ENCODE measurements at places on chromosomes 5 and 9.

DNA sequence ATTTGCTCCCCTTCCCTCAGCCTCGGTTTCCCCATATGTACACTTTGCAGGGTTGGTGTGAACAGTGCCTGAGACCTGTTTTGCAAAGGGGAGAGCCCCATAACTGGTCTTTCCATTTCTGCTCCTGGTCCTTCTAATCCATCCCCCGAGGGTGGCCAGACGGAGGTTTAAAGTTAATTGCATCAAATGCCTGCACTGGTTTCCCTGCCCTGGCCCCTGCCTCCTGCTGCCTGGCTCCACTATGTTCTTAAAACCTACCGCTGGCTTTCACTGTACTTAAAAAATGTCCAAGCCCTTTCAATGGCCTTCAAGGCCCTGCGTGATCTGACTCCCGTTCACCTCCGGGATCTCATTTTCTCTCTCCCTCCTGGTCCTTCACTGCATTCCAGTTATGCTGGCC lies 183.0 kb downstream of the RGS3 start:
- no peak for DNase-seq

DNA sequence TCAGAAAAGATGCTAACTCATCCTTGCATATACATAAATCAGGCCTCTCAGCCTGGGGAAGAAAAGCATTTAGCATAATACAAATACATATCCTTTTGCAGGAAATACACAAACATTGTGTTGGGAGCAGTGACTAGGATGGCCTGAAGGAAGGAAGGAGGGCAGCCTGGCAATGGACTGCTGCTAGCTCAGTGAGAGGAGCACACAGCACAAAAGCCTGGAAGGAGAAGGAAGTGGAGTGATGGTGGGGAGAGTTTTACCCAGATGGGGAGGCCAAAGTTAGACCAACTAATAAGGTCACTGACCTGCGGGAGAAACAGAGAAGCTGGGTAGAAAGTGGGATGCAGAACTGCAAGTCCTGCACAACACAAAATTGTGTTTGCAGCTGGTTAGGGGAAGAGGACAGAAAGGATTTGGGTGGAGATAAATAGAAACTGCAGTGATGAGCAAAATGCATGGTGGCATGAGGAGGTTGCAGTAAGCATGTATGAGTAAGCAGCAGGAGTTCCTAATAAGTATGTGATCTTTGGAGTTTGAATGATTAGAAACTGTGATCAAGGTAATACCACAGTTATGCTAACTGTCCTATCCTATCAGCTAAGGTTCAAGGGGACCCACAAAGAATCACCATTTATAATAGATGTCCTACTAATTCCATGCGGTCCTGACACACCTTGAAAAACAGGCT lies 39.5 kb downstream of the SEMA6A start:
- no peak for DNase-seq

DNA sequence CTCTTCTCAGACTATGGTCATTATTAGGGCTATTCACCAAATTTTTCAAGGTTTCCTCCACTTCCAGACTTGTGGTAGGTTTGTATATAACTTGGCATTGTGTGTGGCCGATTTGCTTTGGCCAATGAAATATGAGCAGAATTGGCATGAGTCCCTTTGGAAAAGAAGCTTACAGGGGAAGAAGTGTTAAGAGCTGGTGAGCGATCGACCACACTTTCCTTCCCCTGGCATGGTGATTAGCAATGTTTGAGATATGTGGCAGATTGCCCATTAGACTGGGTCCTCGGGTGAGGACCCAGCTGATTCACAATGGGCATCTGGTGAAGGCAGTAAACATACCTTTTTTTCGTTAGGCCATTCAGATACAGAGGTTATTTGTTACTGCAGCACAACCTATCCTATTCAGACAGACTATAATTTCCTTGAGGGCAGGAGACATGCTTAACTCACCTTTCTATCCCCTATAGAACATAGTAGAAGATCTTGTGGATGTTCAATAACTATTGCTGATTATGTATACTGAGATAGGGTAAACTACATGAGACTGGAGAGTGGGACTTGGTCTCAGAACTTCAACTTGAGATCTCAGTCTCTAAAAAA lies 62.8 kb upstream of the KLF9 start:
- DNase-seq: no peak

DNA sequence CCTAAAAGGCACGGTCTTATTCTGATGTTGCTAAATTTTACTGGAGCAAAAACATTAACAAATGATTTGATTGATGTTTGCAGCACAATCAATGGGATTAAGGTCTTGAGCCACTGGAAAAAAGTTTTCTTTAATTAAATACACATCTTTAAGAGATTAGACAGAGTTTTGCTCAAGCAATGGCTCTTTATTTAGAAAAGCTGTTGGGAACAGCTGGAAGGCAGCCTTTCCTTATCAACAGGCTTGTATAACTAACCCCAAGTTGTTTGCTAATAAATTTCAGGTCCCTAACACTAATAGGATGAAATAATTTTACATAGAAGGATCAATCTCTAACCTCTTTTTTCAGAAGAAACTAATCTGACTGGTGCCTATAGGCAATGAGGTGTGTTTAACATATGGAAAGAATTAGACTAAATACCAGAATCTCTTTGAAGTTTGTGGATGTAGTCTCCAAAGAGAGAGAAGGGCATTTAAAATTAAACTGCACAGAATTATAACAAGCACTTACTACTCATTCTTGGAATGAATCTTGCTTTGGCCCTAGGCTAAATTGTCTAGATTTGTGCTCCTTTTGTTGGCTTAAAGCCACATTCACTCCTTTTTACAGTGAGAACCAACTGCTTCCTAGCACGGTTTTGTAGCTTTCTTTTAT lies 67.3 kb upstream of the TNFAIP8 start:
- no peak for DNase-seq

DNA sequence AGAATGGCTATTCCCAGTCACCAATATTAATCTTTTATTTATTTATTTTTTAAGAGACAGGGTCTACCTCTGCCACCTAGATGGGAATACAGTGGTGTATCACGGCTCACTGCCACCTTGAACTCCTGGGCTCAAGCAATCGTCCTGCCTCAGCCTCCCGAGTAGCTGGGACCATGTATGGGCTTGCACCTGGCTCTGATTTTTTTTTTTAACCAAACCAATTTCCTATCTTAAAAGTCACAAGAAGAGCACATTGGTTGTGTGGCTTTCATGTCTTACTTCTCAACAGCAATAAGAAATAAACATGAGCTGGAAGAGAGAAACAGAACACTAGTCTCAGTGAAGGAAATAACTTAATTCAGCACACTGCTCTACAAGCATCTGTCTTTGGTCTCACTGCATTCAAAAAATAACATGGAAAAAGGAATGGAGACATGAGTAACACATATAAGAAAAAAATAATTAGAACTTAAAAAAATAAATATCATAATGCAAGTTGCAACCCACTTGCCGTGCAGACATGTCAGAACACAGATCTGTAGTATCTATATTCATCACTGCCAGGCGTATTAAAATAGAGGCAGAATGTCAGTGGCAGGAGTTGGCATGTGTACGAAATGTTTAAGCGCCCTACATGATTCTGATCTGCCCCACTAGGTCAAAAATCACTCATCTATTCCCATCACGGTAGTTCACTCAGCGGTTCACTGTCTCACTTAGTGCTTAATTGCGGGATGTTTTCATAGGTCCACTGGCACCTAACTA lies 66.4 kb downstream of the EFNA5 start:
- no peak for DNase-seq

DNA sequence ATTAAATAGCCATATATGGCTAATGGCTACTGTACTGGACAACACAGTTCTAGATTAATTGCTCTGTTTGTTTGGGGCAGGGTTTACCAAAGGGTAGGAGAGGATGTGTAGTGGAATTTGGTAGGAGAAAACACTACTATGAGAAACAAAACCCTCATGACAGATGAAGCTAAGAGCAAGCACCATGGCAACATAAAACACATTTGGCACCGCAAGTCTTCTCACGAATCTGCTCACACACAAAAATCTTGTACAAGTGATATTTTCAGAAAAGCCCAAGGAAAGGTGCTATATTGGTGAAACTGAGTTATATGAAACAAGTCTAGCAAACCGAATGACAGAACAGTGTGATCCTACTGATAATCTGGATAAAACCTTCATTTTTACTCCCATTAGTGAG lies 38.5 kb downstream of the CSF2 start:
- DNase-seq: no peak

DNA sequence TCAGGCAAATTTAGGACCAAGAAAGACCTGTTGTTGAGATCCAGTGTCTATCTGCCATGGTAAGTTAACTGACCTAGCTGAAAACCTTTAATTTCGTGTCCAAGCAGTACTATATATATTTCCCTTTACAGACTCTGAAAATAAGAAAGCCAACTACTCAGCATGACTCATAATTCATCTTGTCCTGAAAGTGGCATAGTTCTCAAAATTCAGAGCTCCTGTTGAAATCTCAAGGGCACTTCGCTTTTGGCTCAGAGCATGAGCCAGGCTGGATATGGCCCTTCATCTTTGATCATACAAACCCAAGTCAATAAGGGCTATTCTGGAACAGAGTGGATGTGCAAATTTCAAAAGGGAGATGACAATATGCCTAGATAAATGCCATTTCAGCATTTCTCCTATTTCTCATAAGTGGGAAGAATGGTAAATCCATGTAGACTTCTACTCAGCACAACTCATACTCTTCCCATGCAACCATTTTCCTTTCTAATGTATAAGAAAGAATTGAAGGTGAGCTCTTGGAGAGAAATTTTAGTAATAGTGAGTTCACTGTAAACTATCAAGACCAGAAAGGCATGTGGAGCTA lies 567.9 kb upstream of the DAB2 start:
- DNase-seq: no peak

- DNase-seq: no peak
These were observed 48.8 kb upstream of the GALNT10 start for GRCh38 chr5:154141745-154142221.

- no peak for DNase-seq
These were observed 53.2 kb upstream of the CTXN3 start for GRCh38 chr5:127595484-127596368.

DNA sequence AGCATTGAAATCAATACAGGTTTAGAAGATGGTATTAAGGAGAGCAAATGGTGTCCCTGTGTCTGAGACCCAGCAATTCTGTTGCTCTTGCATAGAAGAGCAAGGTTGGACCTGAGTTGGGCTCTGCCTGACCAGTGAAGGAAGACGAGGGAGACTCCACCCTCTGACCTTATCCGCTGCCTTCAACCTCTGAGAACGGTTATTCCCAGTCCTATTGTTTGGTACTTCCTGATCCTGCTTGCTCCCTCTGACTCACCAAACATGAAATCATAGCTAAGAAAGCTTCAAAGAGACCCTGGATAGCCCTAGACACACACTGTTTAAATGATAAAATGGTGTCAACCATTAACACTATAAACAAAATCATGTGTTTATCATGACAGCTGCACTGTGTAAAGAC lies 218.5 kb downstream of the PLK2 start:
- DNase-seq: no peak

DNA sequence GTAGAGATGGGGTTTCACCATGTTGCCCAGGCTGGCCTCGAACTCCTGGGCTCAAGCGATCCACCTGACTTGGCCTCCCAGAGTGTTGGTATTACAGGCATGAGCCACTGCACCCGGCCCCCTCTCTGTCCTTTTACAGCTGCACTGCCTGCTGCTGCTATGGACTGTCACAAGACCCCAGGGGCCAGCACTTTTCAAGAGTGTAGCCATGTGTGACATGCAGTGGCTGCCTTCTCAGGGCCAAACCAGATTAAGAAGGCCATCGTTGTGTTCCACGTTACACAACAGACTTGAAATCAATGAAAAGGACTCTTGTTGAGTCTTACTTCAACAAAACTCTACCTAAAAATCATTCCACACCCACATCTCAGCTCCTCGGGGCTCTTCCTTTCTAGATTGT lies 78.9 kb upstream of the ICE1 start:
- DNase-seq: no peak

GRCh38 chr5:139133282-139133681 lies 64.9 kb downstream of the SIL1 start:
- no peak for DNase-seq

Data from NCI-H526 treated with DMSO at 0.1 percent for 48 hours (cell line).